Astrocyte of the cerebellum (primary cell): ENCODE measurements at places on chromosomes 12 and 14.

DNA sequence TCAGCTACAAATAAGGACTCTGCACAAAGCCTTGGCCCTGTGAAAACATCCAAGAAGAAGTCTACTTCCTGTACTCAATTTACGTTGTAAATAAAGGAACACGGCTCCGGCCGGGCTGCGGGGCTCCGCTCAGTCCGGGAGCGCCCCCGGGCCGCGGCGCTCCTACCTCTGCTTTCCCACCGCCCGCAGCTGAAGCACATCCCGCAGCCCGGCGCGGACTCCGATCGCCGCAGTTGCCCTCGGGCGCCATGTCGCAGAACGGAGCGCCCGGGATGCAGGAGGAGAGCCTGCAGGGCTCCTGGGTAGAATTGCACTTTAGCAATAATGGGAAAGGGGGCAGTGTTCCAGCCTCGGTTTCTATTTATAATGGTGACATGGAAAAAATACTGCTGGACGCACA is 502.3 kb upstream of the FOXG1 start:
- DNase-seq = no peak

DNA sequence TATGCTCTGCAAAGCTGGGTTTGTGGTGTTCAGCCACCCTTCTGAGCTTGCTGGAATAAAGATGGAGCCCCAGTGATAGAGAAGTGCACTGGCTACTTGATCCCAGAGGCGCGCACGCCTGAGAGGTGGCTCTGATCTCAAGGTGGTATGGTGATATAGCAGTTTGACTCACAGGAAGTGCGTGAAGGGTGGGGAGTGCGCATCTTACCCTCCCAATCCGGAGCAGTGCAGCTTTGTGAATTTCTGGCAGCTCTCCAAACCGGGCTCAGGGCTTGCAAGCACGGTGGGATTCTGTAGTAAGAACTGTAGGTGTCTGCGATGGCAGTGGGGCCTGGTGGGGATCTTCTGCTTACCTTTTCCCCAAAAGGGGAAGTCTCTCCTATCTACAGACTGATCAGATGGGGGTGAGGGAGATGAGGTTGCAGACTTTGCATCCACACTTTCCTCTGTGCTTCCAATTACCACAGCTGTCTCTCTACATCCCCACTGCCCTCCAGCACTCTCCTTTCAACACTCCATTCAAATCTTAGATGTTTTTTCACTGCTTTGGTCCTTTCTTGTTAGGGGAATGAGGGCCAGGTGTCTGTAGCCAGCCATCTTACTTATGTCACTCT is 197.4 kb upstream of the SLC38A2 start:
- no peak for DNase-seq

GRCh38 chr12:19639781-19640415 is 200.6 kb downstream of the AEBP2 start:
- DNase-seq = no peak

DNA sequence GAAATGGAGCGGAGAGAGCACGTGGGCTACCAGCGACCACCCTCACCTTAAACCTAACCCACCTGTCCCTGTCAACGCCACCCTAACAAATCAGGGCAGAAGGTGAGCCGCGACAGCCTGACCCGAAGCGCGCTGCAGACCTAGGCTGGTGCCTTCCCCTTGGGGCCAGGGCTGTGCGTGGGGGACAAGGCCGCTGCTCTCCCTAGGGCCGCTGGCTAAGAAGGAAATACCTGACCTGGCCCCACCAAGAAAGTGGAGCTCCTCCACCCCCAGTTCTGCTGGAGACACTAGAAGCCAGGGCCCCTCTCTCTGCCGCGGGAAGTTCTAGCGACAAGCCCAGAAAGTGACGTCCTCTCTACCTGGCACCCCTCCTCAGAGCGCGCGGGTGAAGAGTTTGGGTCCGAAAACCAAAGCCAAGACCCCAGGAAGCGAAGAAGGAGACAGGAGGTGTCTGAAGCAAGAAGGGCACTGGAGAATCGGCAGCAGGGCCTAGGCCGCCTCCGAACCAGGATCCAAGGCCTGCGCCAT is 7.5 kb downstream of the SIX1 start:
- DNase-seq = no peak

DNA sequence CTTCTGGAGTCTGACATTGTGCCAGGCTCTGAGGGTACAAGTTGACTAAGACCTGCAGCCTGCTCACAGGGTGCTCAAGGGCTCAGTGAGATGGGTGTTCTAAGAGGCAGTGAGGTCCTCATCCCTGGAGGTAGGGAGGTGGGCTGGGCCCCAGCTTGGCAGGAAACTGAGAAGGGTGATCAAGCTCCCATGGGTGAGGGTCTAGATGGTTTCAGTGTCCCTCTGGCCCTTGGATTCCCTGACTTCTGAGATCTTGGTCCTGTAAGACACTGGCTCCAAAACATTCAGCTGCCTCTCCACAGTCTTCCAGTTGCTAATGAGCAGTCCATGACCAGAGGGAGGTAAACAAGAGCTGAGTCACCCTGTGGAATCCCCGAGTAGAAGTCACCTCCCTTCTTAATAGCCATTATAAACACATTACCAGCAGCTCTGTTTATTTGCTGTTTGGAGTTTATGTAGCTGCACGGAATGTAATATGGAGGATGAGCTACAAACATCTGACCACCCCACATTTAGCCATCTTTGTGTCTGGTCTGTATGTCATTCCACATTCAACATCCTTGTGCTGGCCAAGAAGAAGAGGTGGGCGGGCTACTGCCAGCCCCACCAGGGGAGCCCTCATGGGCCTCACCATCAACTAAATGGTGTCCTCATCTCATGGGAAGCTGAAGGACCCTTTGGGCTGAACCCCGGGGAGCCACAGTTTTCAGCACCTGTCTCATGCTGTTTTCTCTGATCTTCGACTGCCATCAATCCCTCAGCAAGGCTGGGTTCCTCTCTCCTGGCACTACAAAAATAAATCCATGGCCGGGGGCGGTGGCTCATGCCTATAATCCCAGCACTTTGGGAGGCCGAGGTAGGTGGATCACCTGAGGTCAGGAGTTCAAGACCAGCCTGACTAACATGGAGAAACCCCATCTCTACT is 37.2 kb upstream of the BDKRB2 start:
- DNase-seq = peak; percentile 24

DNA sequence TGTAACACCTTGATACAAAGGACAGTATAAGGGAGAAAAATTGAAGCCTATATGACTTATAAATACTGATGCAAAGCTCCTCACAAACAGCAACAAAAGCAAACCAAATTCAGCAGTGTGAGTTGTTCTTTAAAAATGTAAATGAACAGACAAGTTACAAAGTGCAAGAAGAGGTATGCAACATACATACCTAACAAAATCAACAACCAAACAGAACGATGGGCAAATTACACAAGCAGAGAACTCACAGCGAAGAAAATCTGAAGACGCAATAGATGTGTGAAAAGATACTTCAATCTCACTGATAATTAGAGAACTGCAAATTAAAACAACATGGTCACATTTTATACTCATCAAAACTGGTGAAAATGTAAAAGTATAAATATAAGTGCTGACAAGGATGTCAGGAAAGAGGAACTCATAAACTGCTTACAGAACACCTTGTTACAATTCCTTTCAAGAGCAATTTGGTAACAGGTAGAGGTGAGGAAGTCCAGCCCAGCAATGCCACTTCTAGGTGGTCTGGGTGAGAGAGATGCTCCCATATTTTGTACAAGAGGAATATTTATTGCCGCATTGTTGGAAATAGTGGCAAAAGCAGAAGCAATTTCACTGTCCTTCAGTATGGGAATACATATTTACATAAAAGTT is 47.3 kb downstream of the CORO1C start:
- DNase-seq = no peak

DNA sequence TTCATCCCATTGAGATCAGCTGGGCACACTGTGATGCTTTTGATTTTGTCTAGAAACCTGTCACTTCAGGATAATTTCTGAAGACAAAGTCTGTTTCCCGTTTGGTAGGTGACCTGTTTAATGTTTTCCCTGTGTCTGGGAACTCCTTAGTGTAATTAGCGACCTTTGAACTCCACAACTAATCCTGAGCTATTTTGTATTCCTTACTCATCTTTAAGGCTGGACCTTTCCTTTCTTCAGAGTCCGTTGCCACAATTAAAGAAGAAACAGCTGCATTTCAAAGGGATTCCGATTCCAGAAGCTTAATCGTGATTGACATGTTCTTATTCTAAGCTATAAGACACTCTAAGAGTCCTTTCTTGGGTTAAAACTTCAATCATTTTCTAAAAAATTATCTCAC is 22.0 kb downstream of the AP5M1 start:
- no peak for DNase-seq

GRCh38 chr12:122423258-122424165 is 1.0 kb upstream of the CLIP1 start:
- DNase-seq = no peak

DNA sequence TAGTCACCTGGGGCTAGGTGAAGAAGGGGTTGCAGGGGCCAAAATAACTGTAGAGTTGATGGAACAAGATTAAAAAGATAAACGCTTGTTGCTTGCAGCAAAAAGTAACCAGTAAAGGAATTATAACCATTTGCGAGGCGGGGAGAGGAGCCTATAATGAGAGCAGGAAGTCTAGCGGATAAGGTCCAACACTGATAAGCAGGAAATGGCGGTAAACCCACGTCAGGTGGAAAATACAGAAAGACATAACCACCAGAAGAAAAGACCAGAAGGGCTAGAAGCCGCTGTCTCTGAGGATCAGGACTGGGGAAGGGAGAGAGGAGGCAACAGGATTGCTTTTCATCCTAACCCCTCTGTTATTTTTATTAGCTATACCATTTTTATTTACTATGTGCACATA is 303.3 kb downstream of the DPF3 start:
- DNase-seq = no peak

DNA sequence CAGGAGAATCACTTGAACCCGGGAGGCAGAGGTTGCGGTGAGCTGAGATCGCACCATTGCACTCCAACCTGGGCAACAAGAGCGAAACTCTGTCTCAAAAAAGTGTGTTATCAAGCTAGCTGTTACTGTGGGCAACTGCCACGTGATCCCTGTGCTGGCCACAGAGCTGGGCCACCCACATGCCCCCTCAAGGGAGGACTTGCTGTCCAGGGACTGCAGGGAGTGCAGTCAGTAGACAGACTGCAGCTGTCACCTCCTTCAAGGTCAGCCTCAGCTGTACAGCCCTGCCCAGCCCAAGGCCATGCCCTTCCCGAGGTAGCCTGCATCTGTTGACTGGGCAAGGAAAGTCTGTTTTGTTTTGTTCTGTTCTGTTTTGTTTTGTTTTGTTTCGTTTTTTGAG is 46.6 kb upstream of the BICDL1 start:
- no peak for DNase-seq

DNA sequence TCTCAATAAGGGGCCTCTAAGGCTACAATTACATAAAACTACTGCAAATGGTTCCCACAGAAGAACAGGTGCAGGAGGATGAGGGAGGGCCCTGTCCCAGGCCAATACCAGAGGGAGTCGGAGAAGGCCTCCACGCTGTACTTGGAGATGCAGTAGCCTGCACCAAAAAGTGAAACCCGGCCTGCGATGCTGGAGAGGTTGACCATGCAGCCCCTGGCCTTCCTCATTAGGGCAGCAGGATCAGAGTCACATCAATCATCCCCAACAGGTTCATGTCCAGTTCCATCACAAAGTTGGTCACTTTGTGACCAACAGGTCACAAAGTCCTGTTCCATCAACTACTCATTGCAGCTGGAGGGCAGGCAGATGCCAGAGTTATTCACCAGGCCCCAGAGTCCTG is 23.0 kb downstream of the ZBTB39 start:
- DNase-seq = no peak

- DNase-seq = peak; percentile 57
These were observed 744 bp upstream of the MYL6 start for GRCh38 chr12:56157201-56158028.

DNA sequence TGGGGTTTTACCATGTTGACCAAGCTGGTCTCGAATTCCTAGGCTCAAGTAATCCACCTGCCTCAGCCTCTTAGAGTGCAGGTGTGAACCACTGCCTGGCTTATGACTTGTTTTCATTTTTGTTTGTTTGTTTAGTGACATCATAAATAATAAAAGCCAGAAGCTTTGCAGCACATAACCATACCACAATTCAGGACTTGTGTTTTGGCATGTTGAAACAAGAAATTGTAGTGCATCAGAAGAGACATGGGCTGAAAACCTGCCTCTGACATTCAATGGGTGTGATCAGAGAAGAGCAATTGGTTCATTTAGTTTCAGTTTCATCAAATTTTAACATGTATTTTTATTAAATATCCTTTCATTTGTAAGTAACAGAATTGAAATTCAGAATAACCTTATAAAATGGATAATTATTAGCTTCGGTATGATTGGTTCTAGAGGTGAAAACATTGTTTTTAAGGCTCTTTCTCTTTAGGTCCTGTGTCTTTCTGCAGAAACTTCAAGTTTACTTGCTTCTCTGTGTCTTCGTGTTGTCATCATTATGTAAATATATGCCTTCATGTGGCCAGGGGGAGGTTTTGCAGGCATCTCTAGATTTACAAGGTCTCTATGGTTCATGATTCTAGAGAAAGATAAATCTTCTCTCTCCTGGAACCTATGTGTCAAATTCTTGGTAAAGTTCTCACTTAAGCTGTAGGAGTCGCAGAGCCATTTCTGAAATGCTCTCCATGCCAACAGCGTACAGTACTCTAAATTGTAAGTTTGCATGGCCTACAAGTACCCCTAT is 312.0 kb downstream of the KCNC2 start:
- DNase-seq = no peak

GRCh38 chr14:20435582-20436362 is at the start of gene KLHL33:
Gene KLHL33 (minus strand): TSS chr14:20436166. CDS start chr14:20435811, 355 bp downstream.
- no peak for DNase-seq

DNA sequence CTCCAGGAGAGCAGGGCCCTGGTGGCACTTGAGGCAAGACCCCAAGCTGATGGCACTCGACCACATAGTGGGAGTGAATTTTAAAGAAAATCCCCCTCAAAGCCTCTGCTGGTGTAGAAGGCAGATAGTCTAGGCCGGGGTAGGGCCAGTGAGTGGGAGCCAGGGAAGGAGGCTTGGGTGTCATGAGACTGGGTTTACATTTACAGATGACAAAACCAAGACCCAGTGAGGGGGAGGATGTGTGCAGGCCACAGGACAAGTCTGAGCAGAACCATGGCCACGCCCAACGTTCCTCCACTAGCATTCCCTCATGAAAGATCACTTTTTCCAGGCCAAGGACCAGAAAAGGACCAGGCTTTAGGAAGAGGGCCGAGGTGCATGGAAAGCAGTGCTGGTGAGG is 42.0 kb downstream of the EVL start:
- DNase-seq = no peak

GRCh38 chr14:22464422-22465142 is 124.4 kb downstream of the DAD1 start:
- no peak for DNase-seq

GRCh38 chr14:58797010-58797429 is 159.3 kb downstream of the DACT1 start:
- DNase-seq = no peak

DNA sequence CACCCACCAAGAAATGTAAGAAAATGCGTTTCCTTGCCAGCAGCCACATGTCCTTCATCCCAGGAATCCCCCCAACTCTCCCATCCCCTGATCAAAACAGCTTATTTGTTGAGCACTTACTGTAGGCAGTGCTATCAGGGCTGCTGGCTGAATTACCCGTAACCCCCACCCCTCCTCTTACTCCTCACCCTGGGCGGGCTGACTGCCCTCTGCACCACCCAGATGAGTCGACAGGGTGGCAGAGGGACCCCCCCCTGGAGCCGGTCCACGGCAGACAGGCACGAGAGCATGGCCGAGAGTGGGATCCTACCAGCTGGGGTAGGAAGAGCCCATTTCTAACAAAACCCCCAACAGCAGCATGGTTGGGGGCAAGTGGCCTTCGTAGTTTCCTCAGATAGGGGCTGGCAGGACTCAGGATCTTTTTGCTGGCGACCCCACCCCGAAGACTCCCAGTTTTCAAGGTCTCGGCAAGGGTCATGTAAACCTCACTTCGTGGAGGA is 1.1 kb upstream of the RHOF start:
- no peak for DNase-seq

GRCh38 chr12:97257726-97258125 is 204.9 kb upstream of the RMST start:
- DNase-seq = no peak
